ENCODE measurements at places on chromosomes 3 and 15.
A peak's percentile ranks its signal among the peaks of the same experiment; 100 is the strongest.

DNA sequence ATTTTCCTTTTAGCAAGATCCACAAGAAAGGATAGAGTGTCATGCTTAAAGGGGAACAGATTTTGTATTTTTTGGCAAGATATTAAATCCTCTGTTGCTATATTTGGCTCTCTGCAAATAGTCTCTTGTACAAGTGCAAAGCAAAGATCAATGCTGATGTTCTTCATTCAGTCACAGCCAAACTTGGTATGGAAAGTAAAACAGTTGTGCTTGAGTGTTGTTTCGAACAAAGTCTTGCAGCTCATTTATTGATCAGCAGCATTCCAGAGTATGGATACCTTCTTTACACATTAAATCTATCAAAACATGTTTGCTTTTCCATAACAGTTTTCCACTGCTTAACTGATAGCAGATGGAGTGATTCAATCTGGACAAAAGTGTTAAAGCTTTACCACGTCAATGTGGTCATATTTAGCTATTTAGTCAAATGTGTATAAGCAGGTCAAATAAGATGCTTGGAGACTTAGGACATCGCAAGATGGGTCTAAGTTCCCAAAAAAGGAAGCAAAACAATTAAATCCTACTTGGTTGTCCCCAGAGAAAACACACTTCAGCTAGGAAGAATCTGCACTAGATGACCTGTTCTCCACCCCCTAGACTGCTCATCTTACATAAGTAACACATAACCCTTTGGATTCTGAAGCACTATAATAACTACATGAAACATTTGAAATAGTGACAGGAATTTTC, 52.4 kb downstream of the VGLL3 start:
- DNase-seq, result no peak

DNA sequence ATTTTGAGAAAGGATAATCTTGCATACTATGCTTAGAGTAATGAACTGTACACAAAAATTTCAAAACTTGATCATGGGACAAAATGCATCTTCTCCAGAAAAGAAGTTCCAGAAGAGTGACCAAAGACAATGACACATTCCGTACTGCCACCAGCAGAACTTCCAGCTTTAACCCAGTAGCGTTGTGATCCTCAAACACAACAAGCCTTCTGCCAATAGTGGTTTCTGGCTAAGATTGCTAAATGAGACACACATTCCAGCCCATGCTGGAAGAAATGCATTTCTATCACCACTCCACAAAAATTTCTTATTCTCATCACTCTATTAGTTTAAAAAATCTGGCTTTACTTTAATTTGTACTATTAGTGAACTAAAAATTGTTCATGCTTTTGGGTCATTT, 334.9 kb downstream of the TBC1D5 start:
- DNase-seq, result no peak

DNA sequence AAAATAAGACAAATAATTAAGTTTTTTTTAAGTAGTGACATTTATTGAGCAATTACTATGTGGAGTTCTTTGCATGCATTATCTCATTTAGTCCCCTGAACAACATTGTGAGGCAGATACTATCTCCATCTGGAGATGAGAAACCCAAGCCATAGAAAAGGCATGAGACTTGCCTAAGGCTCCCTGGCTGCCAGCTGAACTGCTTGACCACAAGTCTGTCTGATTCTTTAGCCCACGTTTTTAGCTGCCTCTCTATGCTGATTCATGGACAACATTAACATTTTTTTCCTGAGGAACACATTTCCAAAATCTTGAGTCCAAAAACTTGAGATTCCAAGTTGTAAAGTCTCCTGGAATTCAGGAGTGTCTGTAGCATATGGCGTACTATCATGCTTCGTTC, 263.6 kb upstream of the GOLGA6L4 start:
- no peak for DNase-seq

GRCh38 chr3:76872999-76873398, 166.9 kb upstream of the ROBO2 start:
- no peak for DNase-seq

GRCh38 chr3:51198477-51198876, 186.6 kb upstream of the MANF start:
- DNase-seq, result no peak

DNA sequence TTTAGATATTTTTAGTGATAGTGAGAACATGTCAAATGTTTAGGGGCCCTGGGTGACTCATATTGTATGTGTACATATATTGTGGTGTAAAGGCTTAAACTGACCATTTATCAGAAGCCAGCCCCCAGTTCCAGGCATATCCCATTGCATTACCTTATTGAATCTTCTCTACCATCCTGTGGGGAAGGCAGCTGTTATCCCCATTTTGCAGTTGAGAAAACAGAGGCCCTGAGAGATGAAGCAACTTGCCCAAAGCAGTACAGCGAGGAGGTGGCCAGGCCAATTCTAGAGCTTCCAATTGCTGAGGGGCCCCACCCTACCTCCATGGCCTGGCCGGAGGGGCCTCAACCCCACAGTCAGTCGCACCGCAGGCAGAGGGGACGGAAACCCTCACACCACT, 47.9 kb downstream of the ZNF710 start:
- no peak for DNase-seq

GRCh38 chr3:183802989-183803388, 22.4 kb downstream of the MAP6D1 start:
- no peak for DNase-seq

DNA sequence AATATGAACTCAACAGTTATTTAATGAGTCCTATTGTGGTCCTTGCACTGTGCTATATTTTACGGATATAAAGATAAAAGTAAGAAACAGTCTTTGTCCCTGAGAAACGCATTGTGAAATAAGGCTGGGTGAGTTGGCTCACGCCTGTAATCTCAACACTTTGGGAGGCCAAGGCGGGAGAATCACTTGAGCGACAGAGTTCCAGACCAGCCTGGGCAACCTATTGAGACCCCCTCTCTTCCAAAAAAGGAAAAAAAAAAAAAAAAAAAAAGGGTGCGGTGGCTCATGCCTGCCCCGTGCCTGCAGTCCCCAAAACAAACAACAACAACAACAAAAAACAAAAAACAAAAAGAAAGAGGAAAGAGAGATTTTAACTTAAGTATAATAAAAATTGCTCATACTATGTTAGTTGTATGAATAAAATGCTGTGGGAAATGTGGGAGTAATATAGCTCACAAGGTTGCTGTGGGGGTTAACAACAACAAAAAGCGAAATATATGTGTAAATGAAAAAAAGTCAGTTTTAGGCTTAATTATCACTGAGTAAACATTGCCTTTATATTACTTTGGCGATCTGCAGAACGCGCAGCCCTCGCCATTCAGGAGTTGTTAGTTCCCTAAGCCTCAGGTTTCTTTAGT, 461 bp upstream of the FNDC3B start:
- DNase-seq, result no peak

- DNase-seq, result no peak
Measured at GRCh38 chr3:31770822-31771326, 210.2 kb downstream of the OSBPL10 start.

- DNase-seq, result peak; percentile 41
Measured at GRCh38 chr15:39641191-39641889, 60.5 kb downstream of the THBS1 start.

DNA sequence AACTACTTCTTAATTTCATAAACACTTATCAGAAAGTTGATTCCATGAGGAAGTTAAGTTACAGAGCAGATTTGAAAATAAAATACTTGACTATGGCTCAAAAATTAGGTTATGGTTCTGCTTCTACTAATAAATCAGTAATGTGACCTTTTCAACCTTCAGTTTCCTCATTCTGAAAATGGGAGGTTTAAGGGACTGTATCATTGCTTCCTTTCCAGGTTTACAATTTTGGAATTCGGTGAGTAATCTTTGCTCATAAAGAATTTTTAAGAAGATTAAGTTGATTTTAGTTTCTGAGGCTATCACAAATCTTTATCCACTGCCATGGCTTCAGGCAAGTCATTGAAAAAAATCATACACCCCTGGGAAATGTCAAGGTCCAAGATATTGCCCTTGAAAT, 1061.2 kb downstream of the DIPK2A start:
- DNase-seq, result peak; percentile 69

GRCh38 chr15:70436428-70436827, 326.9 kb downstream of the UACA start:
- DNase-seq, result no peak

GRCh38 chr15:38068626-38069391, 134.4 kb downstream of the TMCO5A start:
- peak; percentile 80 for DNase-seq

DNA sequence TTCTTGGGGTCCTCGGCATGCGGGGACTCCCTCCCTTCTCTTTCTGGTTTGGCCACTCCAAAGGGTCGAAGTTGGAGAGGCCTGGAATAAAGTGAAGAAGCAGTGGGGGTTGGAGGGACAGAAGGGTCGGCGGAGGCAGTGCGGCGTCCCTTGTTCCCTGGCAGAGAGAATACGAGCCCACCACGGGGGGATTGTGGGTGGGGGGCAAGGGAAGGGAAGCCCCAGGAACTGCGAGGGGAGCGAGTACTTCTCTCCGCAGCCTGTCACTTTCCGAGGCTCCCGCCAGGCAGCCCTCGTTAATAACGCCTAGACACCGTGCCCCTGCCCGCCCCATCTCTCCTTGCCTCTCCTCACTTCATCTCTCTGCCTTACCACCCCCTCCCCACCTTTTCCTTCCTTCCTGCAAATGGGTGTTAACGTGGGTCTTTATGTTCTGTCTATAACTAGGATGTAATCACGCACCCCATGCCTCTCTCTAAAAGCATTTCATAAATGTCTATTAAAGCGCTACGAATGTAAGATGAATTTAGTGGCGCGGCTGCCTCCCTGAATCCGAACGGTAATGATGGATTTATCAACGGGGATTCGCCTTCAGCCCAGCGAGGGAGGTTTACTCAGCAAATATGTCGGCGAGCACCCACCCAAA, 13.7 kb downstream of the NR2F2 start:
- peak; percentile 46 for DNase-seq

DNA sequence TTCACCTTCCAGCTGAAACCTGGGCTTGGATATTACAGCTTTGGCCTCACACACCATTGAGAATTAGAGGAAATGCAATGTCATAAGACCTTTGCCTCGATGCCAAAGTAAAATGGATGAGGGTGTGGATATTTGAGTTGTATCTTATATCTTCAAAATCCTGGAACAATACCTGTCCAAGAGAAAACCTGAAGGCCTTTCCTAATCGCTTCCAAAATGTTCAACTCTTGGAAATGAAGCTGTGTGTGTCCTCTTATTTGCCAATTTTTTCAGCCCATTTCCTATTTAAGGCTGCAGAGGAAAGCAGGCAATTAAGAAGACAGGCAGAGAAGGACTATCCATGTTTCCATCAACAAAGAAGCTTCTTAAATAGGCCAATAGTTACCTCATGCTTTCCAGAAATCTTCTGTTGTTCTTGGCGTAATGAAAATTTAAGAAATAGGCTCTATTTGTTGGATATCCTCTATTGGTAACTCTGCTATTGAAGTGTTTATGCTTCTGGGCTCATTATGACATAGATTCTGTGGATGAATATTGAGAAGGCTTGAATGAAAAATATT, 99.5 kb upstream of the ZBTB20 start:
- DNase-seq, result peak; percentile 23

- DNase-seq, result no peak
Measured at GRCh38 chr15:73681856-73682599, 2.2 kb upstream of the CD276 start.

DNA sequence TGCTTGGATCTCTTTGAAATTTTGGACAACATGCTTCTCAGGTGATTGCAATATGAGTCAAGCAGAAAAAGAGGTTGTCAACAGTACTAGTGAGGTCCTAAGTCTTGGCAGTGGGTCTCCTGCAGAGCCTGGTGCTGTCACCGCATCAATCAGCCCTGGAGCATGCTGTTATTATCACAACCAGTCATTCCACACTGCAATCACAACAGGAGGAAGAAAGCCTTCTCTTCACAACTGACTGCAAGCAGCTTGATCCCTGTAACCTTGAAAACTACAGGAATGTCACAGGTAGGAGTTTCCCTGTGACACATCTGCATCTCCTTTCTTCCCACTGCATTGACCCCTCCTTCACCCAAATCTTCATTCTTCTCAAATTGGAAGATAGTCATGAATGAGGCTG, 451.1 kb upstream of the ATP11B start:
- no peak for DNase-seq

GRCh38 chr15:43211224-43211735, 9.5 kb downstream of the EPB42 start:
- no peak for DNase-seq

DNA sequence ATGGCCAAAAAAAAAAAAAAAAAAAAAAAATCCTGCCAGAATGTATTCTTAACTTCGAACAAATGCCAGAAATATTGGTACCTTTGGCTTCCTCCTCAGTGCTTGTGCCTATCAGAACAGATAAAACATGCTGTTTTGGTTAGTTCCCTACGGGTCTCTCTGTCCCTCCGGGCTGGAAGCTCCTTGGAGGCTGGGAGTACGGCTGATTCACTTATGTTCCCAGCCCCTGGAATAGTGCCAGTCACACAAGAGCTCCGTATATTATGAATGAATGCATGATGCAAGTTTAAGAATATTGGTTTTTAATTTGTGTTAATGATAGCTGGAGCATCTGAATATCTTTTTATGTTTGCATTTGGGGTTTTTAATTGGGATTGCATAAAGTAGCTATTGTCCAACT, 44.0 kb downstream of the NR2F2 start:
- no peak for DNase-seq

DNA sequence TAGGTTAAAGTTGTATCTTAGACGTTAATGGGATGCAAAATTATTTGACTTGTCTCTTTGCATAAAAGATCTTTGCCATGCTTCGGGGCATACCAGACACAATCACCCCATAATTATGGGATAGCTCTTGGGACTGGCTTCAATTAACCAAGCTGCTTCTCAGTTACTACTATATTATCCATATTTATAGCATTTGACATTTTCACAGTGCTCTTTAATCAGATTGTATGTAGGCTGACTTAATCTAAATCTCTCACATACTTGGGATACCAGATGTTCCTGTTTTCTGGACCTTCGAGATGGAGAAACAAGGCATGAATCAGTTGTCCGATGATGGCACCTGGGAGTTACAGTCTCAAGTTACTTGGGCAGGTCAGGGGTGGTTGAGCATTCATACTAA, 27.2 kb upstream of the ABHD17C start:
- no peak for DNase-seq

DNA sequence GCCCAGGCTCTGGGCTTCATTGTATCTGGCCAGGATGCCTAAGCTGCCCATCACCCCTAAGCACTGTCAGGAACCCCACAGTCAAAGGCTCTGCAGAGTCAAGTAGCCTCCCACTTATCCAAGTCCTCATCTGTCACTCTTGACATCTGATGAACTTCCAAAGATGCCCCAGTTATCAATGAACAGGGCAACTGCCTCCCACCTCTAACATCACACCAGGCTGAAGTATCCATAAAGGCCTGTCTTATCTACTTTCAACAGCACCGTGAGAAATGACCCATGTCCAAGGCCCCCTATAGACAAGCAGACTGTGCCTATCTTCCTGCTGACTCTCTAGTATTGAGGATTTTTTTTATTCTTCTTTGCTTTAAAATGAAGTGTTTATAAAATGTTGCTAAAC, 56.4 kb downstream of the TRIM69 start:
- no peak for DNase-seq

DNA sequence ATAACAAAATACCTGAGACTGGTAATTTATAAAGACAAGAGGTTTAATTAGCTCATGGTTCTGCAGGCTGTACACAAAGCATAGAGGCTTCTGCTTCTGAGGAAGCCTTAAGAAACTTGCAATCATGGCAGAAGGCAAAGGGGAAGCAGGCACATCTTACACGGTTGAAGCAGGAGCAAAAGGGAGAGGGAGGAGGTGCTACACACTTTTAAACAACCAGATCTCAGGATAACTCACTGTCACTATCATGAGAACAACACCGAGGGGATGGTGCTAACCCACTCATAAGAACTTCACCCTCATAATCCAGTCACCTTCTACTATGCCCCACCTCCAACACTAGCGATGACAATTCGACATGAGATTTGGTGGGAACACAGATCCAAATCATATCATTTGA, 54.4 kb downstream of the ATP8B4 start:
- DNase-seq, result no peak
